ENCODE measurements at places on chromosomes 4 and X. TPM values are rescaled to one million over a fixed set of nuclear protein-coding genes. Genes with fewer than 3 reads are reported as not detected.
A peak's percentile ranks its signal among the peaks of the same experiment; 100 is the strongest.

- no peak for DNase-seq
Observed at GRCh38 chr4:70855464-70855863, 15.8 kb upstream of the GRSF1 start.

DNA sequence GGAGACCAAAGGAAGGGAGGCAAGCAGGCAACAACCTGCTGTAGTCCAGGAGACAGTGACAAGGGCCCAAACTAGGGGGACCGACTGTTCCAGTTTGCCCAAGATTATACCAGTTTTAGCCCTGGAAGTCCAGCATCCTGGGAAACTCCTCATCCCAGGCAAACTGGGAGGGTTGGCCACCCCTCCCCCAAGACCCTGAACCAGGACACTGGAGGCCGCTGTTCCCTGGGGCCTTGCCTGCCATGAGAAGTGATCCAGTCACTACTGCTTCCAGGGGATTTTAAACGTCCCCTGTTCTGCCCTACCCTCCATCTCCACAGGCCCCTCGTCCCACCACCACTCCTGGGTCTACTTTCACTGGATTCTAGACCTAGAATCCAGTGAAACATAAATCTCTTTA is 4.3 kb upstream of the DGAT2L6 start:
- no peak for DNase-seq

DNA sequence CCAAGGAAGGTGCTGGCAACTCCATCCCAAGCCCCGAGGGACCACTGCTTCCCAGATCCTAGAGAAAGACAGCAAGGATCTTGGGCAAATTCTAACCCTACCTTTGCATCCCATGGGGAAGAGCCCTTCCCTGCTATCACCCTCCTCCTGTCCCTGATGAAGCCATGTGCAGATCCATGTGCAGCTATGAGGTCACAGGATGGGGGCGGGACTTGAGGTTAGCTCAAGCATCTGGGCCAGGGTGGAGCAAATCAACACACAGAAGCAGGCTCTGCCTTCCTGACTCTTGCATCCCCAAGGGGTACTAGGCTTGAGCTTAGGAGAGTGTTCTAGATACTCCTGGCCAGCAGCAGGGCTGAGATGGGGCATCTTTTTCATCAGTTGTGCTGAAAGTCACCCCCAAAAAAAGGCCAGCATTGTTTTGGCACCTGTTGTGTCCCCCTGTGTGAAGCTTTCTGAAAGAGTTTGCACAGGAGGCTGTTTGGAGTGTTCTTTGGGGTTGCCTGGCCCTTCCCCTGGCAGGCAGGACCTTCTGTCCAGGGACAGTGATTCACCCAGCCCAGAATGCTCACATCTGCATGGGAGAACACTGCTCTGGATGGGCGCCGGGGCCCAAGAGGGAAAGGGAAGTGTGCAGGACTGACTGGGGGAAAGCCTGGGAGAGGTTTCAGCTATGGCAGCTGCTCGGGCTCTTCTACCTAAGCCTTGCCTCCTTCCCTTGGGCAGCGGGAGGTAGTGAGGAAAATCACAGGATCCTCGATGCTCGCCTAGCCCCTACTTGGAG is 50.8 kb downstream of the PRPS1 start:
- peak; percentile 11 for DNase-seq

- no peak for DNase-seq
Observed at GRCh38 chr4:72031868-72032608, at the start of gene NPFFR2. NPFFR2 (plus strand) TSS chr4:72032000; CDS start chr4:72128592, 96,592 bp downstream.

- DNase-seq: no peak
Observed at GRCh38 chr4:4461850-4462249, 74.9 kb downstream of the NSG1 start.

DNA sequence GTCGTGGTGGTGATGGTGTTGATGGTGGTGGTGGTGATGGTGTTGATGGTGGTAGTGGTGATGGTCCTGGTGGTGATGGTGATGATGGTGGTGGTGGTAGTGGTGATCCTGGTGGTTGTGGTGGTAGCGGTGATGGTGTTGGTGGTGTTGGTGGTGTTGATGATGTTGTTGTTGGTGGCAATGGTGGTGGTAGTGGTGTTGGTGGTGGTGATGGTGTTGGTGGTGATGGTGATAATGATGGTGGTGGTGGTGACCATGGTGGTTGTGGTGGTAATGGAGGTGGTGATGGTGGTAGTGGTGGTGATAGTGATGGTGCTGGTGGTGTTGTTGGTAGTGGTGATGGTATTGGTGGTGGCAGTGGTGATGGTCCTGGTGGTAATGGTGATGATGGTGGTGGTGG is 49.1 kb downstream of the TLR10 start:
- no peak for DNase-seq

DNA sequence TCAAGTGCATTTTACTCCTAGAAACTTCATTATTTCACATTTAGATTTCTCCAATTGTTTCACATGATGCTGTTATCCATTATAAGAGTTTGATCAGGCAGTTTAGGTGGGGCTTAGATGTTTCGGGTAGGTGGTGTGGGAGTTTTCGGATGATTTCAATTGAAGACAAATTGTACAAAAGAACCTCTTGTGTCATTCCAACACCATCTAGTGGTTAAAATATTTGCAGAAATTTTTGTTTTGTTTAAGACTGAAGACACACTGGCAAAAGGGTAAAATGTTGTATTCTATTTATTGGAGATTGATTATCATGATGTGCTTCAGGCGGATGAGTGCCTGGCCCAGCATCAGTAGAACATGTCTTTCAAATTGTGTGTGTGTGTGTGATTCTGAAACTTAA is 212.7 kb downstream of the SH3BGRL start:
- no peak for DNase-seq

DNA sequence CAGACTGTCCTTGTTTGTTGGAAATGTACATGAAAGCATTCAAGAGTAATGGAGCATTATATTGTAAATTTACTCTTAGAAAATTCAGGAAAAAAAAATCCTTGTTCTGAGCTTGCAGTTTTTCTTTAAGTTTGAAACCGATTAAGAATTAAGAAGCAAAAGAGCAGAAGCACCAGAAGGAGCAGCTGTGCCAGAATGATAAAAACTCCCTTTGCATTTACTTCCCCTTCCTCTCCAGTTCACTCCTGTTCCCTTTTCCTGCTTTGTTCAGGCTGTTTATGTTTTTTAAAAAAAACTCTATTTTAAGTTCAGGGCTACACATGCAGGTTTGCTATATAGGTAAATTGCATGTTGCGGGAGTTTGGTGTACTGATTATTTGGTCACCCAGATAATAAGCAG is 90.3 kb downstream of the ATOH1 start:
- no peak for DNase-seq

The RCHY1 gene
- 17.6 TPM for total RNA-seq

The F9 gene
- total RNA-seq: not detected

The GAGE12E gene
- not detected for total RNA-seq

The EGF gene
- 2.0 TPM for total RNA-seq
